ENCODE measurements at places on chromosomes 1 and 21.

DNA sequence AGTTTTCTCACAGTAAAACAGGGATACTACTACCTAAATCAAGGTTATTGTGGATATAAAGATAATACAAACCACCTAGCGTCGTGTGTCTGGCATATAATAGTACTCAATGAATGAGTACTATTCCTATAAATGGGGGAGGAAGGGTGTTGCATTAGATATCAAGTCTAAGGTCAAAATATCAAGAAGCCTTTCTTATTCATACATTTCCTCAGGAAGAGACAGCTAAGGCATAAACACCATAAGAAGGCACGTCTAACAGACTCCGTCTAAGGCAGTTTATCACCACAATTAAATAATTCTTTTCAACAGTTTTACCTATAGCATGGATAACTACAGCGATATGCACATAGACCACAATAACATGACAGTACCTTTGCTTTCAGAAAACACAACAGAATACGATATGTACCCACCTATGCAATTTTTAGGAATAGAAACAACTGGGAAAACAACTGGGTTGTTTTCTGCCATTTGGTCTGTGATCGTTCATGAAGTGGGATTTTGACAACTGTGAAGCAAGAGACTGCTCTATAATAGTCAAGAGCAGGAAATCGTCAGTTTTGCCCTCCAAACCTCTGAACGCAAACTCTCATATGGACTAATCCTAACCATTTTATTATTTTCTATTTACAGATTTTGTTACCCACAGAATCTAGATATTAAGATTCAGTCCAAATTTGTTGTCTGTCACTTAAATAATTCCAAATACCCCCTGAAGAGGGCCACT, 53.1 kb downstream of the HNRNPR start:
- no peak for DNase-seq

DNA sequence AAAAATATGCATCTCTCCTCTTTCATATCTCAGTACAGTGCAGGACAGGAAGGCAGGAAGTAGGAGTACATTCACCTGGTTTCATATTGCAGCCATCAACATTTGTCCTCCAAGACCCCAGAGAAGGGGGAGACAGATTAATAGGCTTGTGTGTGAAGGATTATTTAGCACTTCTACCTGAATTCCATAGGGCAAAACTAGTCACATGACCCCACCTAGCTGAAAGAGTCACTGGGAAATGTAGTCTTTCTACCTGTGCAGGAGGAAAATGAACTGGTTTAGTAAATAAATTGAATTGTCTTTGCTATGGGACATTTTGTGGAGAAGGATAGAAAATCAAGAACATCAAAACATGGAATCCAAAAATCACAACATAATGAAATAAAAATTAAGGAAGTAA, 13.9 kb upstream of the TRIM33 start:
- no peak for DNase-seq

GRCh38 chr1:89339039-89339438, 24.8 kb upstream of the GBP6 start:
- DNase-seq, result no peak

DNA sequence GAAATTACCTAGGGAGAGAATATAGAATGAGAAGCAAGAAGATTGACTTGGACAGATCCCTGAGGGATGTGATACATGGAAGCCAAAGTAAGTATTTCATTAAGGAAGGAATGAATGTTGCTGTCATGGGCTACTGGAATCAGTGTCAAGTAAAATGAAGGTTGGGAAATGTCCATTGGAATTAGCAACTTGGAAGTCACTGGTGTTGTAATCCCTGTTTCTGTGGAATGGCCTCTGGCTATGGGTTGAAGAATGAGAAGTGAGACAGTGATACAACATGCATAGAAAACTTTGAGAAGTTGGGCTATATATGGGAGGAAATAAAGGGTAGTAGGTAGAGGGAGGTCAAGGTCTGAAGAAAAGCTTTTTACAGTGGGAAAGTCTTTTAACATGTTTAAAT, 54.7 kb downstream of the CCDC18 start:
- DNase-seq, result no peak

GRCh38 chr1:41898191-41898713, 20.5 kb downstream of the HIVEP3 start:
- peak; percentile 85 for DNase-seq

DNA sequence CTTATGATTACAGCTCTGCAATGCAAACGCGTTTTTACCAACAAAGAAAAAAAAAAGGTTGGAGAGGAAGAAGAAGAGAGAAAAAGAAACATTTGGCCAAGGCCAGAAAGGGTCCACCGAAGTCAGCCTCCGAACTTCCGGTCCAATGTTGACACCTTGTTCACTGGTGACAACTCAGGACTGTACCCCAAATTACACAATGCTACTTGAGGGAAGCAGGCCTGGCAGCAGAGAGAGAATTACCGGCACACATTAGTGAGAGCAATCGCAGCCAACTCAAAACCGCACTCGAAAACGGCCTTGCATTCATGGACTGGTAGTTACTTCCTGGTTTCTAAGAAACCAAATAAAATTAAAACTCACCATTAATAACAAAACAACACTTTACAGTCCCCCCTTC, 652.5 kb downstream of the KIF26B start:
- no peak for DNase-seq

DNA sequence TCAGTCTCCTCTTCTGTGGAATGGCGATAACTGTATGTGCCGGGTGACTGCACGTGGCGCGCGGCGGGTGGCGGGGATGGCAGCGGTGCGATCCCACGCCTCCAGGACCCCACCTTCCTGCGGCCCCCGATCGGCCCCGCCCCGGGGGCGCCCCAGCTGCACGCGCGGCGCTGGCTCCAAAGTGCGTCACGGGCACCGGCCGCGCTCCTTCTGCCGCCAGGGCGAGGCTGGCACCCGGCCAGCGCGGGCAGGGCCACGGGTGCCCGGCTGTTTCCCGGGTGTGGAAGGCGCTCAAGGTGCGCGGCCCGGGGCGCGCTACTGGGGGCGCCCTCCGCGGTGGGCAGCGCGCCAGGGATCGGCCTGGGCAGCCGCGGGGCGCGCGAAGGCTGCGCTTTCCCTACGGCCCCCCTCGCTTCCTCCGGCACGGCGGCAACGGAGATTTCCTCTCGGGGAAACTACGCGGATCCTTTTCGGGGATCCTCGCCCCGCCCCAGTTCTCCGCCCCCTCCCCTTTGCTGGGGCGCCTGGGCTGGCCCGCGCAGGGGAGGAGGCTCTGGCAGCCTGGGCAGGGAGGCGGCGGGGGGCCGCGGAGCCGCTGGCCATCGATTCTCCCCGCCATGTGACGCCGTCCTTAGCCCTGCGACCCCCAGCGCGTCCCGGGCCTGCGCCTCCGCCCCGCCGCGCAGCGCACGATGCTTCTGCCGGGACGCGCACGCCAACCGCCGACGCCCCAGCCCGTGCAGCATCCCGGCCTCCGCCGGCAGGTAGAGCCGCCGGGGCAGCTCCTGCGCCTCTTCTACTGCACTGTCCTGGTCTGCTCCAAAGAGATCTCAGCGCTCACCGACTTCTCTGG, at the start of gene EVA1C:
Gene EVA1C (plus strand): TSS at position 545 of the 853 bp plus-strand sequence. CDS start 148 bp downstream, at position 693.
- peak; percentile 49 for DNase-seq

DNA sequence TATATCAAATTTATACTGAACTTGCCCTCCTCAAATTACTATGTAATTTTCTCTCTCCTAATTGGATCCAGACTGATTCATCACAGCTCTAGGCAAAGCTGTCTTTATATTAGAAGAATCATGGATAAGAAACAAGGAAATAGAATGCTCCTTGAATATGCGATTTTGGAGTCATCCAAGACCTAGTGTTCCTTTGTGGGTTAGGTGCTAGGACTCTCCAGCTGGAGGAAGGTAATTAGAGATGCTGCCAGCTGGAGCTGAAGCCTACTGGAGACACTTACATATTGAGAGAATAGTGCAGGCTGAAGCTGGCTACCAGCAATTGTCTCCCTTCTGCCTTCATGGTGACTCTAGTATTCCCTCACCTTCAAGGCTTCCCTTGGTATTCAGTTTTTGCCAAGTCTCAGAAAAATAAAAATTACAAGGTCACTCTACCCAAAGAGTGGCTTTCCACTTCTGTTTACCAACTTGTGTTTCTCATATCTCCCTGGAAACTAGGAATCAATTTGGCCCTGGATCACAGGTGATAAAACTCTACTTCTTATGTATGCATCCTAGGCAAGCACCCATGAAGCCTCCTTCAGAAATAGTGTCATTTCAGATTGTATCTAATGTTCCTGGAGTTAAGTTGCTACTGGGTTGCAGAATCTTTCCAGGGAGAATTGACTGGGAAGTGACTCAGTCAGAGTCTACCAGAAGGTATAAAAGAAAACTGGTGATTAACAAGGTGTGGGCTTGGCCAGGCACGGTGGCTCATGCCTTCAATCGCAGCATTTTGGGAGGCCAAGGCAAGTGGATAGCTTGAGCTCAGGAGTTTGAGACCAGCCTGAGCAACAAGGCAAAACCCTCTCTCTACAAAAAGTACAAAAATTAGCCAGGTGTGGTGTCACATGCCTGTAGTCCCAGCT, 24.4 kb upstream of the DOCK7 start:
- DNase-seq, result no peak

GRCh38 chr1:213014642-213015041, 1.0 kb downstream of the ANGEL2 start:
- DNase-seq, result peak; percentile 43

- DNase-seq, result no peak
These were observed 21.3 kb downstream of the KIAA0040 start for GRCh38 chr1:175171036-175171913.

GRCh38 chr21:23475281-23476219, 2131.7 kb downstream of the MRPL39 start:
- no peak for DNase-seq

GRCh38 chr1:206427291-206427690, 43.0 kb upstream of the IKBKE start:
- DNase-seq, result no peak

DNA sequence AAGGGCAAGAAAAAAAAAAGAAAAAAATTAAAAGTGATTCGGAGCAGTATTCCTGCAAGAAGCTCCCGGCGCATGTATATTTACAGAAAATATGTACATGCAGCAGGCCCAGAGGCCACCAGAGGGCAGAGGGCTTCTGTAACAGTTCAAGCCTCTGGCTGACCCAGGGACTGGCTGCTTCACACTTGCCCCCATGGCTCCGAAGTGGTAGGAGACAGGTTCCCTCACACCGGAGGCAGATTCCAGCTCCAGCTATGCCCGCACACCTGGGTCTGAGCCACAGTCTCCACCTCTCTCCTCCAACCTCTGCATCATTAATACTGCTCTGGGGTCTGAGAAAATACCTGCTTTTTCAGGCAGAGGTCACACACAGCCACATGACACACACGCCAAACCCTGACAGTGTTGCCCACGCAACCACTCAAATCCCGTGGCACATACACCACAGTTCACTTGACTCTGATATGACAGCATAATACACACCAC, 2.2 kb upstream of the ARHGAP30 start:
- peak; percentile 54 for DNase-seq

DNA sequence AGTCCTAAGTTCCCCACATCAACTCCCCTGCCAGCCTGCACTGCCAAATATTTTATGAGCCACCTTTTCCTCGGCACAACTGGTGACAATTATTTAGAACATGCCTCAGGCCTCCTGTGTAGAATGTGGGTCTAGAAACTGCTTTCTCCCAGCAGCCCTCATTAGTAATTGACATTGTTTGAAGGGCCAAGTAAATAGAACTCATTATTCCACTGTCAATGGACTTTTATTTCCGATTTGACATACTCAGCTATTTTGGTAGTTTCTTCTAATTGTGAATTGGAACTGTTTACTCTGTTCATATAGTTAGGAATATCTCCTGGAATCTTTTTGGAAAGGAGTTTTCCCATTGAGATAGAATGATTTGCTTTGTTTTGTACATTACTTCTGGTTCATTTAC, 168.8 kb upstream of the L1TD1 start:
- no peak for DNase-seq

DNA sequence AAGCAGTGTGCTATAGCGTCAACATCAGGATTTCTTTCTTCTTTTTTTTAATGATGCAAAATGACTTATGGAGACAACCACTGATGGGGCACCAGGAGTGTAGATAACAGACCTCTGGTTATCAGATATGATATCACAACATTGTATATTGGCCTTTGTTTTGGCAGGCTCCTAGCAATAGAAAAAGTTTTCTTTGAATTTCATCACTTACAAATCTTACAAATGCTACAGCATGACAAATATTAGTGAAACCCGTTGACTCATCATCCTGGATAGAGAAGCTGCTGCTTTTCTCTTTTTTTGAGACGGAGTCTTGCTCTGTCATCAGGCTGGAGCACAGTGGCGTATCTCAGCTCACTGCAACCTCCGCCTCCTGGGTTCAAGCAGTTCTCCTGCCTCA, 92.9 kb downstream of the LTN1 start:
- peak; percentile 62 for DNase-seq

GRCh38 chr1:84669831-84670230, 20.4 kb downstream of the SSX2IP start:
- peak; percentile 82 for DNase-seq

- DNase-seq, result no peak
These were observed 72.4 kb downstream of the ADARB1 start for GRCh38 chr21:45146801-45147200.

DNA sequence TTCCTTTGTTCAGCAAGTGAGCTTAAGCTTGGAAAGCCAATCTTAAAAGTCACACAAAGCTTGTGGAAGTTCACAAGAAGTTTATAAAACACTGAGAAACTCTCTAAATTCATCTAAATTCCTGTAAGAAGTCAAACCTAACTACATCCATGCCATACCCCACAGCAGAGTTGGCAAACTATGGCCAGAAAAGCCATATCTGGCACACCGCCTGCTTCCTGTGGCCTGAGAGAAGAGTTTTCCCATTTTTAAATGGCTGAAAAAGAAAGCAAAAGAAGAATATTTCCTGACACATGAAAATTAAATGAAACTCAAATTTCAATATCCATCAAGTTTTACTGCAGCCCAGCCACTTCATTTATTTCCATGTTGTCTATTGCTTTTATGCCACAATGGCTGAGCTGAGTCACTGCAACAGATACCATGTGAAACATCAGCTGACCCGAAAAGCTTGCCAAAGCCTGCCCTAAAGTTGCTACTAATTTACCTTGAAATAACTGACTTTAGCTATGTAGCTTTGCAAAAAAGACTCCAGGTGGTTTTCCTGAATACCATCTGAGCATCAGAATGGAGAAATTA, 237.1 kb downstream of the SLC45A1 start:
- peak; percentile 72 for DNase-seq

DNA sequence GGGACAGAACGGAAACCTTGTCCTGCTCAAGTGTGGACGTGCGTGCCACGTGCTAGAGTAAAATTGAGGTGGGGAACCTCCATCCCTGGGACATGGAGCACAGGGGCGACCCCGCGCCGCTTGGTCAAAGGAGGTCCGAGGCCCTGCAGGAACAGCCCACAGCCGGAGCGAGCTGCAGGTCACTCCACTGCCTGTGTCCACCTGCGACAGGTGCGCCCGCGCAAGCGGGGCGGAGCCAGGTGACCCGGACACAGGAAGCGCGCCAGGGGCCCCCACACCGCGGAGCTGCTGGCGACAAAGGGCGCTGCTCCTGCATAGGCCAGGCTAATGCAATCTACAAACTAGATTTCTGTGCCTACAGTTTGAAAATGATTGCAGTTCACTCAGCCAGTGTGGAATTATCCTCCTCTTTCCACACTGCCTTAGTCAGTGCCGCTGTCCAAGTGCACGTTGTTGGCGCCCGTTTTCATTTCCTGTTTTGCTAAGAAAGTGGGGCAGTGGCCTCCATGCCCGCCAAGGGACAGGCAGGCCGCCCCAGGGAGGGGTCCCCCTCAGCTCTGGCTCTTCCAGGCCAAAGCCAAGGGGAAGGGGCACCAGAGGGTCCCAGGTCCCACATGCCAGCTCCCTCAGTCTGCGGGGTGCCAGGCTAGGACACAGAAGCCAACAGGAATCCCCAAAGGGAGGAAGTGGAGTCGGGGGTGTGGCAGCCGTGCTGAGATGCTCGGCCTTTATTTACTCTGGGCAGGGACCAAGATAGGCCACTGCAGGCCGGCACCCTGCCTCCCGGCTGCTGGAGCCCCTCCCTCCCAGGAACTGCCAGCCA, 4.3 kb upstream of the NADK start:
- DNase-seq, result peak; percentile 60

GRCh38 chr1:42658877-42659337, 684 bp downstream of the PPIH start:
- peak; percentile 43 for DNase-seq

Measured in choroid plexus epithelial cell (primary cell).